ENCODE measurements at places on chromosomes 4 and X.

DNA sequence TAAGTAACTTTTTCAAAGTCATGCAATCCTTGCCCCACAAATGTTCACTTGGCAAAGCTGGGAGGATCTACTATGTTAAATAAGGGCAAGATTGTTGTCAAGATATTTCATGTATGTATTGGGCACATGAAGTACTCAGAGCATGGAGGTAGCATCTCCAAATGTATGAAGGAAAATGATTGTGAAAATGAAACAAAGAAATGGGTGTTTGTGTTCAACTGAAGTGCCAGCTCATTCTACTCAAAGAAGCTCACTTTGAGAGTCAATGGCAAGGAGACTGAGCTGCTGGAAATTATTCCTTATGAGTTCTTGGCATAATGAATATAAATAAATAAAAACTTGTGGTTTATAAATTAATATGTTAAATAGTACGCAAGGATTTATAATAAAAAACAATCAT lies 124.5 kb upstream of the ARSJ start:
- DNase-seq = no peak

- DNase-seq = no peak
Measured at GRCh38 chrX:46256875-46257274, 288.3 kb downstream of the ZNF674 start.

- DNase-seq = no peak
Measured at GRCh38 chr4:61380865-61381264, 180.7 kb downstream of the ADGRL3 start.

DNA sequence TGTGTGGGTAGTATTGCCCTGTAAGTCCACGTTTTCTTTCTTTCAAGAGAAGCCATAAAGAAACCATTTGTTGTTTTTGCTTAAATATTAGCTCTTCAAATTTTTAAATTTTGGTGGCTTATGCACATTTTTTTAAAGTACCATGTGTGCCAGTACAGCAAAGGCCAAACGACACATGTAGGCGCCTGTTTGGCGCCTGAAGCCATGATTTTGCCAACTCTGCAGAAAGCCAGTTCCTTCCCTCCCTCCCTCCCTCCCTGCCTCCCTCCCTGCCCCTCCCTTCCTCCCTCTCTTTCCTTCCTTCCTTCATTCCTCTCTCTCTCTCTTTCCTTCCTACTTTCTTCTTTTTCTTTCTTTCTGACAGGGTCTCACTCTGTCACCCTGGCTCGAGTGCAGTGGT lies 65.9 kb upstream of the LIMCH1 start:
- DNase-seq = no peak

GRCh38 chr4:178963446-178964045 lies 1521.3 kb upstream of the AGA start:
- DNase-seq = no peak

GRCh38 chr4:156957556-156957955 lies 14.0 kb downstream of the PDGFC start:
- DNase-seq = no peak

- DNase-seq = no peak
Measured at GRCh38 chr4:185421366-185422124, 4.2 kb downstream of the UFSP2 start.

- no peak for DNase-seq
Measured at GRCh38 chrX:110436523-110436922, 77.9 kb downstream of the RTL9 start.

DNA sequence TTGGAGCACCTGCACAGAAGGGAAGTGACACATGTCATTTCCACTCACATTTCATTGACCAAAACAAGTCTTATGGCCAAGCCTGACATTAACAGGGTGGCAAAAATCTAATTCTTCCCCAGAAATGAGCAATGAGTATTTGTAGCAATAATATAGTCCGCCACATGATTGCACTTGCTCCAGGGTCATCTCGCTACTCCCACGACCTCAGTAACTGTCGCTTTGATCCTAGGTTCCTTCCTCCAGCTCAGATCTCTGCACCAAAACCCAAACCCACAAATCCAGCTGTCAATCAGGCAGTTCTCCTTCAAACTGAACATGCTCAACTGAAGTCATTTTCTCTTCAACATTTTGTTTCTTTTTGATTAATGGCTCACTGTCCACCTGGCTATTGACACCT lies 25.2 kb upstream of the PTTG2 start:
- no peak for DNase-seq

DNA sequence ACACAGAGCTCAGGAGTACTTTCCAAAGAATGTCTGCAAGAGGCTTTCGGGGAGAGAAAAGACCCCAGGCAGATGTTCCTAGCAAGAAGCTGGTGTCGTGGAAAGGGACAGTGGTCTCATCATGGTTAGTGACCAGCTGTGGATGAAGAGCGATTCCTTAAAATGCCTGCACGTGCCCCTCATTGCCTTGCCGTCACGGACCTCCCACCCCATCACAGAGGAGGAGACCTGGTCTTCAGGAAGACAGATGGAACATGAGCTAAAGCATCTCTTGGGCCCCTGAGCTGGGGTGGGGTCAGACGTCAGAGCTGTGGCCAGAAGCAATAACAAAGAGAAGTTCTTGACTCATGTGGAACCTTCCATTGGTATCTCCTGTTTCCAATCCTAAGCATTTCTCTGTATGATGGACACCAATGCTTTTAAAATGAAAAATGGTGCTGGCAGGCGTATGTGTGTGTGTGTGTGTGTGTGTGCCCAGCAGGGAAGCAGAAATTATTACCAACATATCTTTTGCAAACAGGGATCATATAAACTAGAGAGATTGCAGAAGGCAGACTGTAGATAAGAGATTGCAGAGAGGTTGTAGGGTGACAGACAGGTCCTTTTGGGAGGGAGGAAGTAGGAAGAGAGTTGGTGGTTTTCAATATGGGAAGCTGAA lies 25.2 kb upstream of the ASMTL start:
- DNase-seq = no peak

Data from midbrain (tissue), 1 donor.